ENCODE measurements at places on chromosomes 6 and 20.

DNA sequence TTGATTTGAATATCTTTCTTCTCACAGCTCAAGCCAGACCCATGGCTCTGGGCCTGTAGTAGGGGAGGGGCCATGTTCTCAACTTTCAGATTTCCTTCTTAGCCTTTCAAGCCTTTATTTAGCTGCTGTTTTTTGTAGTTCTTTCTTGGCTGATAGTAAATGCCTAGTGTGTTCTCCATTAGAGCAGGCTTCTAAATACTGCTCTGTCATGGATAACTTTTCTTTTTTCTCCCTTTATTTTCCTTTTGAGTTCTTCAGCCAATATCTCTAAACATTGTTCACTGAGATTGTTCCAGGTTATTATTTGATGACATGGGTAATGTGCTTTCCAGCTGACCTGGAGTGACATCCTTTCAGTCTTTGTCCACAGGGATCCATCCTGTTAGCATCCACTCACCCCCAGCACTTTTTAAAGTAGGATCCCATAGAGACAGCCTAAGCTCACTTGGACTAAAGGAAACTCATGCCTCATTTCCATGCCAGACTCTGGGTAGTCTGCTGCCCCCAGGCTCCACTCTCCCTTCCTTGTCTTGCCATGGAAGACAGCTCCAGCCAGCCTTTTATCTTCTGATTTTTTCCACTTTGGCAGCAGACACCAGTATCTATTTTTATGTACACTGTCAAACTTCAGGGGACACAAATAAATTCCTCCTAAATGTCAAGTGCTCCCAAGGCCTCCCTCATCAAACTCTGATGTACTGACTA, 645.6 kb downstream of the RNF144B start:
- no peak for DNase-seq

- DNase-seq: no peak
Observed at GRCh38 chr20:32960849-32961731, 43.1 kb downstream of the SUN5 start.

DNA sequence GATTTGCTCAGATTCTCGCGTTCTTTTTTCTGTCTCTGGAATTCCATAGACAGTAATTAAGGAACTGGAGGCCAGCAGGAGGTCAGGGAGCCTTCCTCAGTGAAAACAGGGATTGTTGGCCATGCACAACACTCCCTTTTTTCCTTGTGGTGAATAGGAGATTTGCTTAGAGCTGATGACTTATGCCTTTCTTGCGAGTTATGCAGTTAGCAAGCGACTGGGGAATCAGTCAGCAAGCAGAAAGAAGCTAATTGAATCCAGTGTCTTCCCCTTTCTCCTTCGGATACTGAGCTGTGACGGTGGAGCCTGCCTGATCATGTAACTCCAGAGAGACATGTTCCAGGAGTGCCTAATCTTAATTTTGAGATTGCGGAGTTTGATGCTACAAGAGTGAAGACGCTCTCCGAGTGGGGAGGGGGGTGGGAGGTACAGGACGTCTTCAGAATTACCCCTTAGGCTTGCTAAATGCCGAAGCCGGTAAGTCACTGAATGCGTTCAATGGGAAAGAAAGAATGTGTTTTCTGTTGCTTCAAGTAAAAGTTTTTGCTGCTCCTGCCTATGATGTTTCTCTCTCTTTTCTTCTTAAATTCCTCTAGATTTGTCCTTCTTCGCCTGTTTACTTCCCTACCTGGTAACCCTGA, 165.9 kb downstream of the SASH1 start:
- DNase-seq: no peak

DNA sequence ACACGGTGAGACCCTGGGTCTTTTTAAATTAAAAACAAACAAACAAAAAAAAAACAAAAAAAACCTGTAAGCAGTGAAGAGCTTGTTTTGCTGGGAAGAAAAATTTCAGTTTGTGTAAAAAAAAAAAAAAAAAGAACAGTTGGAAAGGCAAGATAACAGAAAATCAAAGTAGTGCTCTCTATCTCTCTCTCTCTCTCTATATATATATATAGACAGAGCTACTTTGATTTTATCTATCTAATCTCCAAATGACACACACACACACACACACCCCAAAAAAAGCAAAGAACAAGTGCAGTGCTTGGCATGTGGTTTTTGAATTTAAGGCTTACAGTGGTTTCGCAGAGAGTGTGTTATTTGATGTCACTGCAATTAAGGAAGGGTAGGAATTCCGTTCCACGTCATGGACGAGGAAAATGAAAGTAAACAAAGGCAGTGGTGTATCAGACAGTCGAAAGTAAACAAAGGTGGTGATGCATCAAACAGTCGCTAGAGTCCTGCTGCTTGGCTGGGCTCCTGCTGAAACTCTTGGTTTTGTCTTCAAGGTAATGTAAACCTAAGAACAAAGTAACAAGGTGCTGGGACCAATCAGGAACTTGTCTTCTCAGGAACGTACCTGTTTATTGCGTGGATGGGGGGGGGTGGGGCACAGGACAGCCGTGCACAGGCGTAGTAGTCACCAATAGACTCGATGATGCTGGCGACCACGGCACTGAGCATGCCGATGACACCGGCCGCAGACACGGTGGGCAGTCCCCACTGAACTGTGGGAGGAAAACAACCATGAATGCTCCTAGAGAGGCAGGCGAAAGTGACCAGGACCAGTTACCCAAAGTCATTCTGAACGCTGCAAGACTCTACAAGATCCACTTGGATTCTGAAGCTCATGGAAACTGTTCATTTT, 131.8 kb downstream of the SLC23A2 start:
- peak; percentile 45 for DNase-seq

- no peak for DNase-seq
Observed at GRCh38 chr6:28496099-28496779, 19.4 kb downstream of the GPX6 start.

GRCh38 chr20:56631990-56632327, 2.9 kb downstream of the TFAP2C start:
- no peak for DNase-seq

GRCh38 chr20:31569163-31570020, 35.7 kb upstream of the ID1 start:
- peak; percentile 68 for DNase-seq

DNA sequence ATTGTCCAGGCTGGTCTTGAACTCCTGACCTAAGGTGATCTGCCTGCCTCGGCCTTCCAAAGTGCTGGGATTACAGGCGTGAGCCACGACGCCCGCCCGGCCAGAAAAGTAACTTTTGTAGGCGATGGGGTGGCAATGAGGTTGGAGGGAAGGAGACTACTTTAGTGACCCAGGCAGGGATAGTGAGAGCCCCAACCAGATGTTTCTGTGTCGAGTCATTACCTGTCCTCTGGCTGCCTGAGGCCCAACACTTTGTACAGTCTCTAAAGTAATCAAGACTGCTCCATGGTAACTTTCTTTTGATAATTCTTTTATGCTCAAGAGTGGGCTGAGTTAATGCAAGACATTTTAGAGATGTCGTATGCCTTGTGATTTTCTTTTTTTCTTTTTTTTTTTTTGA, 6.8 kb downstream of the SASH1 start:
- DNase-seq: no peak

- peak; percentile 75 for DNase-seq
Observed at GRCh38 chr6:3026791-3027626, 27.3 kb downstream of the NQO2 start.

DNA sequence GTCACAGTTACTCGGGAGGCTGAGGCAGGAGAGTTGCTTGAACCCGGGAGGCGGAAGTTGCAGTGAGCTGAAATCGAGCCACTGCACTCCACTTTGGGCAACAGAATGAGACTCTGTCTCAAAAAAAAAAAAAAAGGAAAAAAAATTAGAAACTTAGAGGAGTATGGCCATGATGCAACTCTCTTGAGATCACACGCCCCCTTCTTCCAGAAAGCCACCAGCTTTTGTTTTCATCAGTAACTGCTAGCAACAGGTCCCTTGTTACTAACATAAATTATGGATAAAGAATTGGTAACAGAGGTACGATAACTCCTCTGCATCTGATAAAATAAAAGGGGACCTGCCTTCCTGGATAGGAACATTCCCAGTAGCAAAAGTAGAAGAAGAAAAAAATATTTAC, 308.2 kb downstream of the CD83 start:
- DNase-seq: no peak

GRCh38 chr6:20927130-20927860, 393.0 kb downstream of the CDKAL1 start:
- DNase-seq: no peak

GRCh38 chr6:40436685-40437604, 150.2 kb downstream of the LRFN2 start:
- DNase-seq: no peak

GRCh38 chr6:6973721-6974120, 134.0 kb upstream of the RREB1 start:
- no peak for DNase-seq

DNA sequence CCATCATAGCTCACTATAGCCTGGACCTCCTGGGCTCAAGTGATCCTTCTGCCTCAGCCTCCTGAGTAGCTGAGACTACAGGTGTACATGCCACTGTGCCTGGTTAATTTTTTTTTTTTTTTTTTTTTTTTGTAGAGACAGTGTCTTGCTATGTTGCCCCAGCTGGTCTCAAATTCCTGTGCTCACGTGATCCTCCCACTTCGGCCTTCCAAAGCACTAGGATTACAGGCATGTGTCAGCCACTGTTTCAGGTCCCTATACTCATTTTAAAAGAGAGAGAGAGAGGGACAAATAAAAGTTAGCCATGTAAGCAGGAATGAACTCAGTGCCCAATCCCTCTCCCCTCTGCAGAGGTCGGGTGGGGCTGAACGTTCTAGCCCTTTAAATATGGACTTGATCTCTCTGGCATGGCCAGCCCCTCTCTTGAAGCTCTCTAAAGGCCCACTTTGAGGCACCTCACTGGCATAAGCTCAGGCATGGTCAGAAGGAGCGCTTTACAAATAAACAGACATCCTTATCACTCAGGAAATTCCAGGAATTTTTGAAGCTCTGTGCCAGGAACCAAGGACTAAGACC, 9.0 kb upstream of the SERPINB1 start:
- no peak for DNase-seq

- DNase-seq: no peak
Observed at GRCh38 chr6:23180504-23181293, 611.3 kb downstream of the HDGFL1 start.

- no peak for DNase-seq
Observed at GRCh38 chr6:168734523-168734922, 293.5 kb downstream of the SMOC2 start.

DNA sequence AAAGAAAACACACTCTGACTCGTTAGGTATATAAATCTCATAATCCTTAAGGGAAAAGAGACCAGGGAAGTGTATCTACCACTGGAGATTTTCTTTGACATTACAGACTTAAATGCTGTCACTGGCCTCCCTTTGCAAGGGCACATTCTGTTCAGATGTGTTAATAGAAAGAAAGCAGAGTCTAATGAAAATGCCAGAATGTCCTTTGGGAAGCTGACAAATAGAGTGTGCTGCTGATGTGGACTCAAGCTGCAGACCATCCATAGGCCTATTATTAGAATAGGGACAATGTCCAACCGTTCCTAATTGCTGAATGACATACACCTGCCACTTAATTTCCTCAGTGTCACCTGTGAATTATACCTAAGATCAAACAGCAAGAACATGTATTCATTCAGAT, 41.2 kb downstream of the SLC35D3 start:
- DNase-seq: no peak

All from CD4-positive, alpha-beta T cell treated with Interleukin-1 beta for 1 hour (primary cell).